Urothelium cell line (cell line): ENCODE measurements at places on chromosomes 1 and 21.

DNA sequence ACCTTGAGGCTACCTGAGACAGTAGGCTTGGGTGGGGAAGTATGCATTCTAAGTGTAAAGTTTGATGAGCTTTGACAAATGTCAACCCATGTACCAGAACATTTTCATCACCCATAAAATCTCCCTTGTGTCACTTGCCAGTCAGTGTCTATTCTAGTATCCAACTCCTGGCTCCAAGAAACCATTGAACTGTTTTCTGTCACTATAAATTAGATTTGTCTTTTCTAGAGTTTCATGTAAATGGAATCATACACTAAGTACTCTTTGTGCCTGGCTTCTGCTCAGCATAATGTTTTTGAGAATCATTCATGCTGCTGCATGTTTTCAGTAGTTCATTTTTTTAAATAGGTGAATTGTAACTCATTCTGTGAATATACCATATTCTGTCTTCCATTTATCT lies 165.4 kb downstream of the DNM3 start:
- no peak for DNase-seq

GRCh38 chr1:191414981-191415640 lies 743.2 kb upstream of the RGS18 start:
- no peak for DNase-seq

DNA sequence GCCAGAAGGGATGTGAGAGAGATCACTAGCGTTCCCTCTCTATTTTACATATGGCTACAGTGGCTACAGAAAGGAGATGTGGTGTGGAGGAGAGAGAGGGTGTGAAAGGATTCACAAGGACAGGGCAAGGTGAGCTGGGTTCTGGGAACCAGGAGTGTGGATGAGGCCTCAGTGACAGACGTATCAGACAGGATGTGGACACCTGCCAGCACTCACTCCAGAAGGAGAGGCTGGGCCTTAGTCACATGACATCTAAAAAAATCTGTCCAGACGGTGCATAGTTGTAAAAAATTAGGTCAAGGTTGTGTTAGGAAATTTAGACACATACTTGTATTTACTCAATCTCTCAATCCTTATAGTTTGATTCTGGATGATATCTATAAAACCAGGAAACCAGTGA lies 10.6 kb downstream of the TRIM67 start:
- no peak for DNase-seq

DNA sequence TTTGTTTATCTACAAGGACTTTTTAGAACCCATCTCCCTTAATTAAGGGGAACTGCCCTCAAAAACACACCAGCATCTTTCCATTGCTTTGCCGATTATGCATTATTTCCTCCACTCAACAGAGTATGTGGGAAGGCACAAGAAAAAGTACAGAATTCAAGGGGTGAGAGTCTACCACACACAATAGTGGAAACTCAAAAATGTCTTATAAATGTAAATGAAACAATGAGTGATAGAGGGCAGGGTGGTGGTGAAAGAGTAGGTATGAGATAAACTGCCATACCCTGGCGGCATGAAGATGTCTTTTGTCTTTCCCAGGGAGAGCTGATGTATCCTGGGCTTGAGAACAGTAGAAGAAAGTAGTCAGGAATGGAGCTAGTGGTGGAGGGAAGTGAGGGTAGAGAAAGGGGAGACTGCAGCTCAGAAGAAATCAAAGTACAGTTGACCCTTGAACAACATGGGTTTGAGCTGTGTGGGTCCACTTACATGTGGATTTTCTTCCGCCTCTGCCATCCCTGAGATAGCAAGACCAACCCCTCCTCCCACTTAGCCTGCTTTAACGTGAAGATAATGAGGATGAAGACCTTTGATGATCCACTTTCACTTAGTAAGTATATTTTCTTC lies 24.4 kb downstream of the CD58 start:
- no peak for DNase-seq
